ENCODE measurements at places on chromosomes 2 and 18.

DNA sequence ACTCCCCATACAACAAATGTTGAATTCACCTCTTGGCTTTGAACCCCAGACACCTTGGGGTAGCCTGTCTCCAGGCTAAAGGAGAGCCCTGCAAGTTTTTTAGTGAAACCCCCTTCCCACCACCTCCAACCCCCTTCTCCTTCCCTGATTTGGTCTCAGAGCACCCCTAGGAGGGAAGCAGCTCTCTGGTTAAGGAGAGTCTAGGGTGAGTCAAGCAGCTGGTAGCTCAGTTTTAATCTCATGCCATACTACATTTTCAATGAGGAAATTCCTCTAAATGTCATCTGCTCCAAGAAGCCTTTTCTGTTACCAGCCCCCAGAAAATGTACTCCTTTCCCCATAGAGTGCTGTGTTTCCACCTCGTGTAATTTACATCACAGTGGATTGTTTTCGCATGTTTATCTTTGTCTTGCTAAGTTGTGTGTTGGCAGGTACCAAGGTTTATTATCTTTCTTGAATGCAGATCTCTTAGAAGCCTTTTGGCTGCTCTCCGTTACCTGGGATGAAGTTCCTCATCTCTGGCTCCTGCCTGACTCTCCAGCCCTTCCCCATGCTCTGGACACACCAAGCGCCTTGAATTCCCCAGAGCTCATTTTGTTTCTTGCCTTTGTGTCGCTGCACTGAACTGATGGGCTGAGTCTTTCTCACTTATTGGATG is 82.2 kb downstream of the ASAP2 start:
- DNase-seq: no peak

DNA sequence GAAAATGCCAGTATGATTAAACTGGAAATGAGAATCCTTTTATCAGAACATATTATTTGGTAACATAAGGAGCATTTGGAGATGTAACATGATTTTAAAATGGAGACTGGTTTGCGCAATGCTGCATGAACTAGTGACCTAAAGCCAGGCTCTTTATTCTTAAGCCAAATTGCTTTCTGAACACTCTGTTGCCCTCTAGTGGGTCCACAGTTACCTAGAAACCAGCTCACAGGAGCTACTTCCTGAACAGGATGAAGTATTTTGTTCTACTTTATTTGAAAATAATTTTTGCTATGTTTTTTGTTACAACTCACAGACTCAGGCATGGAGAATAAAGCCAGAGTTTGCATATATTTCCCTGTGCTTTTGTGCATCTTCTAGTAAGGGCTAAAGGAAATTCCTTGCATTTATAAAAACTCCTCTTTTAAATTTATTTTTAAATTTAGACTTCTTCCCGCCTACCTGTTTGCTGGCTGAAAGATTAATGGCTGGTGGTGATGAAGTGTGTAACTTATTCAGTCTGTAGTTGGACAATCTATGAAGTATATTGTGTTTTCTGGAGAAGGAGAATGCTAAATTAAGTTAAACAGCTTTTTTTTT is 146.7 kb downstream of the PARD3B start:
- peak; percentile 47 for DNase-seq

- DNase-seq: no peak
Measured at GRCh38 chr2:229870903-229871656, 50.7 kb downstream of the TRIP12 start.

DNA sequence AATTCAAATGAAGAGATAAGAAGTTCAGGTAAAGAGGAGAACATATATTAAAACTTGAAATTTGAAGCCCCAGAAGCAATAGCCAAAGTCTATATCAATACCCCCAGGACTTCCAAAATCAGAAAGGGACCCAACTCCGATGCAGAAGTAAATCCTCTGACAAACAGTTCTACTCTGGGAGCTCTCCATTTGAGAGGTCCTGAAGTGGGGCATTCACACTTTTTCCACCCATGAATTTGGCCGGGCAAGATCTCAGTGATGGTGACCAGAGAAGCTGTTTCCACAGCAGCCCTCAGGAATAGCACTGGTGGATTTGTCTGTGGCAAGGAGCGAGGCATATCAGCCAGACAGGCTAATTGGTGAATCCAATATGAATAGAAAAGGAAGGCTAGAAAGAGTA is 313.6 kb upstream of the MC4R start:
- DNase-seq: no peak

DNA sequence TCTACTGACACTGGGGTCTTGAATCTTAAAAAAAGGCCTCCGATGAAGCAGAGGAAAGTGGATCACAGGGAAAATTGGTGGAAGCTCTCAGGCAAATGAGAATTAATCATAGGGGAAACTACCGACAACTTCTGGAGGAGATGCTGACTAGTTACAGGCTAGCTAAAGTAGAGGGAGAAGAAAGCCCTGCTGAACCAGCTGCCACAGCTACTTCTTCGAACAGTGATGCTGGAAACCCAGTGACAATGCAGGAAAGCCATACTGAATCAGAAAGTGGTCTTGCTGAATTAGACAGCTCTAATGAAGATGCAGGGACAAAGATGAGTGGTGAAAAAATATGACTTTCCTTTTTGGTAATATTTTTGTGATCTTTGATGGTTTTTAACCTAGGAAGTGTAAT is 44.9 kb upstream of the SLC3A1 start:
- no peak for DNase-seq

DNA sequence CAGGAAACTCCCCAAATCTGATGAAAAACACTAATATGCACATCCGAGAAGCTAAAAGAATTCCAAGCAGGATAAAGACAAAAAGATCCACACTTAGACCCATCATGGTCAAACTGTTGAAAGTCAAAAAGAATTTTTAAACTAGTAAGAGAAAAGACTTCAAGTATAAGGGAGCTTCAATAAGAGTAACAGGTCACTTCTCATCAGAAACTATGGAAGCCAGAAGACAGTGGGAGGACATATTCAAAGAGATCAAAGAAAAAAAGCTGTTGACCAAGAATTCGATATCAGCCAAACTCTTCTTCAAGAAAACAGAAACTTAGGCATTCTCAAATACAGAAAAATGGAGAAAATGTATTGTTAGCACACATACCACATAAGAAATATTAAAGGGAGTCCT is 50.4 kb downstream of the ZC3H8 start:
- DNase-seq: peak; percentile 24

DNA sequence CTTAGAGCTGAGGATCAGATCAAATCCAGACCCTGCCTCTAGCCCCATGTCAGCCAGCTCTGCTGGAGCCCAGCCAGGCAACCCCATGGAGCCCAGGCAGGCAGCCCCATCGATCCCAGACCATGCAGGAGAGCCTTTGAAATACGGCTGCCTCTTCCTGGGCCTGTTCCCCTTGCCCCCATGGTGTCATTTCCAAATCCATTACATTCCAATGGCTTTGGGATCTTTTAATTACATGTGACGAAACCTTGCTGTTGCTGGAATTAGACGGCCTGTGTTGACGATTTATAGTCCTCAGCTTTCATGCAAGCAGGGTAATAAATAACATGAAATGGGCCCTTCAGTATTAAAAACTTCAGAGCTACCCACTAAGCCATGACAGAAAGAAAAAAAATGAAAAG is 75.8 kb upstream of the SLC14A2 start:
- no peak for DNase-seq

DNA sequence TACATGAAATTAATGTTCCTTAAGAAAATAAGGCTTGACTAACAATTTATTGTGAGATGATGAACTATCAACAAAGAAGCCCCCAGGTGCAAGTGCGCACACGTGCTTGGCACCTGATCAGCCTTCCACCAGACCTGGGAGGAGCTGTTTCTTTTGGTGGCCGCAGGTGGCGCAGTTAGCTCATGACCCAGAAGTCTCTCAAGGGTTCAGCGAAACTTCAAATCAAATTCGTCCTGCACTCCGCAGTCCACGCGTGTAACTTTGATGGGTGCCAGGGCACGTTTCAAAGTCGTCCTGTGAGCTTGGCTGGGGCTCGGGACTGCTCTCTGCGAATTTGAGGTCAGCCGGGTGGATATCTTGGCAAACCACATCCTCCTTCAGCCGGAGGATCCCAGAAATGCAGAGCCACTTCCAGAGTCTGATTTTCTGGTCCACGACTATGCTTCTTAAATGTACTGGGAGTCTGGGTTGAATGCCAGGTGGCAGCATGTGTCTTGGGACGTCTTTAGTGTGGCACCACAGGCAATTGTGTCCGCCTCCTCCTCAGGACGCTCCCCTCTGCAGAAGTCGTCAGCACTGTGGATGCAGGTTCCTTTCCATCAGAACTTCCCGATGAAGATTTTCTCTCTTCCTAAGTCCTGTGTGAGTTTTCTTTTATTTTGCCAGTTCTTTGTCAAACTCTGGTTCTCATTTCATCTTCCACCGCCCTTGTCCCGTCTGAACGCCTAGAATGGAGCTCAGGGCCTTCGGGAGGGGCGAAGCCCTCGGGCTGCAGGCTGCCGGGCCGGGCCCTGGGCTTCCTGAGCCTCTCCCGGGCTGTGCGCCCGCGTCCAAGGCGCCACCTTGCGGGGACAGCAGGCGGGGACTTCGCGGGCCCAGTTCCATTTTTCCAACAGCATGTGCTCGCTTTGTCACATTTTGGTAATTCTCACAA is 61.3 kb upstream of the RAPGEF4 start:
- DNase-seq: peak; percentile 59

GRCh38 chr18:420661-421246 is 79.7 kb downstream of the COLEC12 start:
- DNase-seq: no peak

GRCh38 chr2:85995648-85996529 is 107.1 kb upstream of the ST3GAL5 start:
- DNase-seq: no peak

GRCh38 chr18:50880119-50880465 is 1.2 kb downstream of the ME2 start:
- DNase-seq: no peak

DNA sequence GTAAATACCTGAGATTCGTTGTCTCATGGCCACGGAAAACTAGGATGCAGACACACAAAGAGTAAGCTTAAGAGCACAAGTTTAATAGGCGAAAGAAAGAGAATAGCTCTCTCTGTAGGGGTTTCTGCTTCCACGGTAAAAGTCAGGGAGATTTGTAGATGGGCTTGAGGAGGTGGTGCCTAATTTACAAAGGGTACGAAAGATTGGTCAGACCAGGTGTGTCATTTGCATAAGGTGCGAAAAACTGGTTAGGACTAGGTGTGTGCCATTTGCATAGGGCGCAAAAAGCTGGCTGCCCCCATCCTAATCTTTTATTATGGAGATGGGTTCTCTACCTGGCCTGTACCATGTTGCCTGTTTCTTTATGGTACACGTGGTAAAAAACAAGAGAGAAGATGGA is 170.5 kb upstream of the DOK6 start:
- DNase-seq: no peak

DNA sequence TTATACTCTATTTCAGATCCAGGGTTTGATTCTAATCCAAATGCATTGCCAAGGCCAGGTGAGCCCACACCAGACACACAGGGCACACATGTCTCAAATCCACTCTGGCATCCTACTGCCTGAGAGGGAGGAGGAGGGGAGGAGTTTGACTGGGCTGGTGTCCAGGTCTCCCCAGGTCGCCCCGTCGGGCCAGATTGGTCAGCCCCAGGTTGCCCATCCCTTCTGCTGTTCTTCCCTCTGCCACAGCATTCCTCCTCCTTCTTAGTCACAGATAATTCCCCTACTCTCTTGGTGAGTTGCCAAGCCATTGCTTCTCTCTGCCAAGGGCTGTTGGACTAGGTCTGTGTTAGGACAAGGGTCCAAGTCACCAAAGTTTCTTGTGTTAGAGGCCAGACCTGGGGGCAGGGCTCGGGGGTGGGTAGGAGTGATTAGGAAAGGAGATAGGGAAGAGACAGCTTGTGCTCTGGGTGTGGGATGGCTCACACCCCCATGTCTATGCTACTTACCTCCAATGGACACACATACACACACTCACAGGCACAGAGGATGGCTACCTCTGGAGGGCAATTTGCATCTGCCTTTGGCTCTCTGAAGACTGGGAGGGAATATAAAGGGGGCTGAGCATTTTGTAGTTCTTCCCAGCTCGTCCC is 2.5 kb upstream of the EGR4 start:
- DNase-seq: no peak

GRCh38 chr2:63073994-63074393 is 23.4 kb downstream of the OTX1 start:
- DNase-seq: no peak

DNA sequence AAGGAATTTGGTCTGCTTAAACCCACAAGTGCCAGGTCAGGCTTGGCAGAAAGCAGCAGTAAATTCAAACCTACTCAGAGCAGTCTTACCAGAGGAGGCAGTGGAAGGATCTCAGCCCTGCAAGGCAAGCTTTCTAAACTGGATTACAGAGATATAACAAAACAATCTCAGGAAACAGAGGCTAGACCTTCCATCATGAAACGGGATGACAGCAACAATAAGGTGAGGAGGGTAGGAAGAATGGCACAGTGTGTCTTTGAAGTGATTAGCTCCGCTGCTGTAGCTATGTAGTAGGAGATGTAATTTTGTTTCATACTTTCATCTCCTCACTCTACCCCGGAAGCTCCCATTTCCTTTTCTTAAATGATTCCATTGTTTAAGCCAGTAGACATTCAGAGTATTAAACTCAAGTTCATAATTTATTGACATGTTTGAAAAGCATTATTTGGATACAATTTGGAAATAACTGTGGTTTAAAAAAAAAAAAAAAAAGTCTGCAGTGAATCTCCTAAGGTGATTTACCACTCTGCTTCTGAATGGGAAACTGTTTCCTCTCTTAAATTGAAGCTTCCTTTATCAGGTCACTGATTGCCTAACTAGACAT is 29.4 kb upstream of the DYSF start:
- DNase-seq: no peak

DNA sequence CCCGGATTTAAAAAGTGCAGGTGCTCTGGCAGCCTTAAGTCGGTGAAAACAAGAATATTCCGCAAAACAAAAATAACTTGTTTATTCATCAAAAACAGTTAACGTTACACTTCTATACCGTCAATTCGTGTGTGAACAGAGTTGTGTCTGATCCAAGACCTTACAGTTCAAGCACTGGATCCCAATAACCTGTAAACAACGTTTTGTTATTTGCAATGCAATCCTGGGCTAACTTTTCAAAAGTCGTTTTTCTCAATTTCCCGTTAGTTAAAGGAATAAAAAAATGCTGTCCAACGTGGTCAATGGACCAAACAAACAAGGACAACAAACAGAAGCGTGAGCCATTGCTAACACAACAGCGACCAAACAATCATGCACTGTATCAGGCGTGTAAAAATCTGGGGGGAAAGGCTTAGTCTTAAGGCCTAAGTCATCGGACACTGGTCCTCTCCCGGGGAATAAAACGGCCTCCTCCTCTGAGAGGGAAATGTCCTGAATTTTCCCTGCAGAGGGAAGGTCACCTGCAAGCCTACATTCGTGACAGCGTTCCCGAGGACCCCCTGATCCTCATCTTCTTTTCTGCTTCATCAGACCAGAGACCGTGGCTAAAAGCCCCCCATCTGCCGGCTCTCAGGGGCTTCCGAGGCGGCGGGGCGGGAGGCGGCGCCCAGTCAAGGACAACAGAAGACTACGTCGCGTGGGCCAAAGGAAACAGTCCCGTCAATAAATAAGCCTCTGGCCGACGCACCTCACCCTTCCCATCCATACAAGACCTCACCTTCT is 490 bp downstream of the NDUFS1 start:
- DNase-seq: peak; percentile 70

GRCh38 chr18:48027401-48027963 is 97.0 kb upstream of the SMAD2 start:
- no peak for DNase-seq

GRCh38 chr2:104859291-104859765 is 5.4 kb downstream of the POU3F3 start:
- no peak for DNase-seq

GRCh38 chr2:227480528-227480927 is 8.6 kb downstream of the AGFG1 start:
- no peak for DNase-seq

- no peak for DNase-seq
Measured at GRCh38 chr2:135817951-135818350, 19.0 kb downstream of the LCT start.

- DNase-seq: no peak
Measured at GRCh38 chr2:120480903-120481445, 135.0 kb downstream of the INHBB start.
